ENCODE measurements at places on chromosomes 16 and 17. TPM values are rescaled to one million over a fixed set of nuclear protein-coding genes. Genes with fewer than 3 reads are reported as not detected.

The CLEC3A gene
- total RNA-seq = not detected

The SPATA2L gene
- total RNA-seq = 11.3 TPM

The CCL4L2 gene
- total RNA-seq = not detected

The USP31 gene
- total RNA-seq = 34.1 TPM

The KRTAP4-9 gene
- total RNA-seq = not detected

The ALDH3A2 gene
- 41.5 TPM for total RNA-seq

The ASB16 gene
- total RNA-seq = not detected

The SKAP1 gene
- not detected for total RNA-seq

The NPIPB9 gene
- 1.7 TPM for total RNA-seq

The HEATR9 gene
- total RNA-seq = not detected

The MILR1 gene
- total RNA-seq = 0.76 TPM

The NDRG4 gene
- 126 TPM for total RNA-seq

The CEP295NL gene
- total RNA-seq = 1.3 TPM

The PIPOX gene
- total RNA-seq = 0.86 TPM

The CTF1 gene
- total RNA-seq = 0.33 TPM

The KRT24 gene
- total RNA-seq = not detected

The PKMYT1 gene
- 0.60 TPM for total RNA-seq

The ARHGAP23 gene
- 34.1 TPM for total RNA-seq

The SYNGR3 gene
- total RNA-seq = 1.2 TPM

The CMTM1 gene
- 2.1 TPM for total RNA-seq

The RGS9 gene
- 2.3 TPM for total RNA-seq

The CACNG1 gene
- total RNA-seq = not detected

The ITGAL gene
- under 0.01 TPM for total RNA-seq

The KRTAP4-3 gene
- not detected for total RNA-seq

The PYY gene
- not detected for total RNA-seq

The NPIPB2 gene
- total RNA-seq = 1.5 TPM

The KRT33A gene
- not detected for total RNA-seq
